Bronchial epithelial cell (primary cell): ENCODE measurements at places on chromosomes 3 and 15. TPM values are rescaled to one million over a fixed set of nuclear protein-coding genes. Genes with fewer than 3 reads are reported as not detected.

ROBO1 gene
- 20.8 and 66.6 TPM in 2 replicates for total RNA-seq

DAZL gene
- total RNA-seq: not detected in 2 replicates

- DNase-seq: no peak
These were observed 7.3 kb downstream of the KIF23 start for GRCh38 chr15:69421498-69421897.

CDC25A gene
- 1.5 and 2.4 TPM in 2 replicates for total RNA-seq

CPNE9 gene
- not detected in 2 replicates for total RNA-seq

- DNase-seq: peak; percentile 82
These were observed 23.0 kb upstream of the FURIN start for GRCh38 chr15:90845201-90845949.

FAM81A gene
- total RNA-seq: 0.26 and 0.38 TPM in 2 replicates

IL17RB gene
- not detected in 2 replicates for total RNA-seq

GRCh38 chr15:89486726-89487050 is 9.7 kb downstream of the RHCG start:
- no peak for DNase-seq

CCDC66 gene
- 13.7 and 22.3 TPM in 2 replicates for total RNA-seq

GRCh38 chr3:34198309-34198708 is 399.9 kb downstream of the PDCD6IP start:
- DNase-seq: no peak

DNA sequence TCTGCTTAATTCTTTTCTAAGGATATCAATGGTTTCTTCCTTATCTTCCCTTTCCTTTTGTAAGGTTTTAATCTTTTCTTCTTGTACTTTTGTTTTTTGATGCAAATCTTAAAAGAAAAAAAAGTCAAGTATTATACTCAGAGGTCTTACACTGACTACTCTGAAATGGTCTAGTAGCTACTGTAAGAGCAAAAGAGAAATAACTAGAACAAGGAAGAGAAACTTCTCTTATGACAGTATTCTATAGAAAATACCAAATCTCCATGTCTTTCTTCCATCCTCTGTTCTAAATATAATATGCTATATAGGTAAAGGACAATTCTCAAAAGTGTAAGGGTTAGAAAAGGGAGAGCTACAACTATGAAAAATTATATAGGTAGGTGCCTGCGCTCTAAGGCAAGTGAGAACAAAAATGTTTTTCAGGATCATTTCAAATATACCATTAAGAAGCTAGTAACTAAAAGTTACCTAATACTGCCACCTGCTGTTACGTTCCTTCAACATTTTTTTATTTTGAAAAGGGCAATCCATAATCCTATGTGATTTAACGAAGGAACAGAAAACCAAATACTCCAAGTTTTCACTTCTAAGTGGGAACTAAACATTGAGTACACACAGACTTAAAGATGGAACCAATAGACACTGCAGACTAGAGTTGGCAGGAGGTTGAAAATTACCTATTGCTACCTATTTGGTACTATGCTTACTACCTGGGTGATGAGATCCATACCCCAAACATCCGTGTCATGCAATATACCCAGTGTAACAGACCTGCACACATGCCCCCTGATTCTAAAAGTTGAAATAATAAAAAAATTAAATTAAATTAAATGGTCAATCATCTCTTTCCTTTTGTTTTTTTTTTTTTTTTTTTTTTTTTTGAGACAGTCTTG is 36.7 kb downstream of the CIP2A start:
- peak; percentile 54 for DNase-seq

DNA sequence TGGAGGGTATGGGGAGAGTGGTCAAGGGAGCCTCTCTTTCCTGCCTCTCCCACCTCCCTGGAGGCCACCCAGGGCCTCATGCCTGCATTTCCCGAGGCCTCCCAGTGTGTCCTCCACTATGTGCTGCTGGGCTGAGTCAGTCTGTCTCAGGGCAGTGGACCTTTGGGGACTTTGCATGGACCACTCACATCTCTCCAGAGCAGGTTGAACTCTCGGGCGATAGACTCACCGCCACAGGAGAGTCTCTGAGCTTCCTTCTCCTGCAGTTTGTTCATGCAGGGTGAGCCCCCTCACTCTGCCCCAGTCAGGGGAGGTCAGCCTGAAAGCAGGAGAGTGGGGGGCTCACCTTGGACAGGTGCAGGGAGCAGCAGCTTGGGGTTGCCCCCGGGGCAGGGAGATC is 60.5 kb upstream of the SEC22A start:
- DNase-seq: no peak

GRCh38 chr3:165192610-165193192 is 3.5 kb downstream of the SLITRK3 start:
- DNase-seq: no peak
